ENCODE measurements at places on chromosomes 5 and 9.

DNA sequence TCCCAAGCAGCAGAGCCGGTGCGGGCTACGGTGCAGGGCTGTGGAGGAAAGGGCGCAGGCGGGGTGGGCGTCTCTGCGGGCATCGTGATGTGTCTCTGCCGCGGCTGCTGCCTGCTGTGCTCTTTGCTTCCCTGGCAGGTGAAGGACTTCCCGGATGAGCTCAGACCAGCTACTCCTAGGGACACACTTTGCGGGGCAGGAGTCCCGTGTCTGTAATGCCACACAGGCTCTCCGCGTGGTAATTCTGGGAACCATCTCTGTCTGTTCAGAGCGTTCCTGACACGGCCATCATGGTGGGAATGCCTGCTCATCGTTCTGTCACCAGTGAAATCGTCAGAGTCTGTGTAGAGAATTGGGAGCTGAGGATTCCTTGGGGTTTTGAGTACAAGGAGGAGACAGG, 235.5 kb downstream of the FANCC start:
- no peak for DNase-seq

GRCh38 chr5:43190755-43191603, 1.0 kb upstream of the NIM1K start:
- DNase-seq = no peak

- DNase-seq = no peak
These were observed 43.4 kb upstream of the FUBP3 start for GRCh38 chr9:130535818-130536521.

DNA sequence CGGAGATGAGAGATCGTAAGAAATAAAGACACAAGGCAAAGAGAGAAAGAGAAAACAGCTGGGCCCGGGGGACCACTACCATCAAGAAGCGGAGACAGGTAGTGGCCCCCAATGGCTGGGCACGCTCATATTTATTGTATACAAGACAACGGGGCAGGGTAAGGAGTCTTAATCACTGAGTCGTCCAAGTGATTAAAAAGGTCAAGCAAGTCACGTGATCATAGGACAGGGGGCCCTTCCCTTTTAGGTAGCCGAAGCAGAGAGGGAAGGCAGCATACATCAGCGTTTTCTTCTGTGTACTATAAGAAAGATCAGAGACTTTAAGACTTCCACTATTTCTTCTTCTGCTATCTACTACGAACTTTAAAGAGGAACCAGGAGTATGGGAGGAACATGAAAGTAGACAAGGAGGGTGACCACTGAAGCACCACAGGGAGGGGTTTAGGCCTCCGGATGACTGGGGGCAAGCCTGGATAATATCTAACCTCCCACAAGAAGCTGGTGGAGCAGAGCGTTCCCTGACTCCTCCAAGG, 24.6 kb upstream of the QSOX2 start:
- no peak for DNase-seq

- DNase-seq = no peak
These were observed 89.7 kb downstream of the KCNT1 start for GRCh38 chr9:135791431-135792267.

- DNase-seq = no peak
These were observed 424.1 kb upstream of the ACTBL2 start for GRCh38 chr5:57906671-57907070.

- no peak for DNase-seq
These were observed 122.0 kb downstream of the GDNF start for GRCh38 chr5:37717613-37718431.

DNA sequence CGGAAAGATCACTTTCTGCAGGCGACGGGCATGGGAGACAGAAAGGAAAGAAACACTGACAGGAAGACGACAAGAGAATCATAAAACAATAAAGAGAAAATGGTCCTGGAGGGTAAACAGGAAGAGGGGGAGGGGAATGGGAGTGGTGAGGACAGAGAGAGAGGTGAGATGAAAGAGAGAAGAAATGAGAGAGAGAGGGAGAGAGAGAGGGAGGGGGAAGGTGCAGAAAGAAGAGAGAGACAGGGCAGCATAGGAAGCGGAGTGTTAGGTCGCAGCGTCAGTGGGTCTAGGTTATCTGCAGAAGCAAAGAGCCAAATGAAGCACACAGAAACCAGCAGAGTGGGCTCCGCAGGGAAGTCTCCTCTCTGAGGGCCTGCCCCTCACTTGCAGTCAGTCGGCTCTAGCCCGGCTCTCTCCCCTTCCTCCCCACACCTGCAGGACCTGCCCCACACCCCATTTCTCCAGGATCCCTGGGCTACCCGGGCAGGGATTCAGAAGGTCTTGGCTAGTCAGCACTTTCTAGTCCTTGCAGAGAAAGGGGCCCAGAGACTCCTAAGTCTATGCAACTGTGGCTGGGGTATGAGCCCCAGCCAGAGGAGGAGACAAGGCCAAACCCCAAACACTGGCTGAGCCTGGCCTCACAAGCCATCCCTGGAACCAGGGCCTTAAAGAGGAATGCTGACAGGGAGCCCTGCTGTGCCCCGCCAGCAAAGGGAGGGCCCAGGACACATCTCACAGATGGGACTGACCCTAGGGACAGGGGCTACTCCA, 29.7 kb upstream of the MEIKIN start:
- peak; percentile 52 for DNase-seq

DNA sequence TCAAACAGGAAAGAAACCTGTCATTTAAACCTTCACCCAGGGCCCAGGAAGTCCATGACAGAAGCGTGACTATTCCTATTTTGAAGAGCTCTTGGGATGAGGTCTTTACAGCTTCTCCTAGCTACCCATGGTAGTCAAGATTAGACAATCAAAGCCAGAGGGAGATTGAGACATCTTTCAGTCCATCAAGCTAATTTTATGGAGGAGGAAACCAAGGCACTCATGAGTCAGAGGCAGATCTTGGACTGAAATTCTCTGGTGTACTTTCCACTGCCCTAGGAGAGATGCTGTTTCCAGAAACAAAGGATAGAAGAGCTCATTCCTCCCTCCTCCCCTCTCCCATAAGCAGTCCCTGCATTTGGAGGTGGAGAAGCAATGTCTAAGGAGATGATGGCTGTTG, 9.2 kb downstream of the TNFSF8 start:
- no peak for DNase-seq

GRCh38 chr5:36734422-36734821, 128.0 kb downstream of the SLC1A3 start:
- no peak for DNase-seq

Measured in CD4-positive, alpha-beta T cell treated with Interleukin-4 for 4 hours (primary cell).